ENCODE measurements at places on chromosomes 11 and 22. TPM values are rescaled to one million over a fixed set of nuclear protein-coding genes. Genes with fewer than 3 reads are reported as not detected.

The RAB38 gene
- total RNA-seq: 0.13 TPM

The SCGB1A1 gene
- total RNA-seq: not detected

The HIC2 gene
- 13.7 TPM for total RNA-seq

DNA sequence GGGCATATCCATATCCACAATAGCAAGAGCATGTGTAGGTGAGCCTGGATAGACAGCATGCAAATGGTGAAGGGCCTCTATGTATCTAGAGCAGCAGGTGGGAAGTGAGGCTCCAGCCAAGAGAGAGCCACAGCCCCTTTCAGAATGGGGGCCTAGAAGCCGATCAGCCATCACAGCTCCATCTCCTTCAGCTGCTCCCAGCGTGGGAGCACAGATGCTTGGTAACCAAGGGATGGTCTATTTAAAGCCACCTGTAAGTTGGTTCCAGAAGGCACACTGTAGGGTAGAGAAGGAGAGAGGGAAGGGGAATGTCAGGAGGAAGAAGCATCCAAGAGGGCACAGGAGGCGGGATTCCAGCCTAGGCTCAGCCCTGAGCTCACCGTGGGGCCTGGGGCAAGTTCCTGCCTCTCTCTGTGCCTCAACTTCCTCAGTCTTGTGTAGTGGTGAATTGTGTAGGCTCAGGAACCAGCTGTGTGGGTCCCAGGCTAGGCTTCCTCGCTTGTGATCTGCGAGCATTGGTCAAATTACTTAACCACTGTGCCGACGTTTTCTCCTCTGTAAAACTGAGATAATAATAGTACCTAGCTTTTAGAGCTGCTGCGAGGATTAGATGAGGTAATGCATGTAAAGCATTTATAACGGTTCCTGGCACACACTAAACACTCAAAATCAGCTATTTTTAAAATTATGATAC is 122.9 kb upstream of the NAV2 start:
- no peak for DNase-seq

DNA sequence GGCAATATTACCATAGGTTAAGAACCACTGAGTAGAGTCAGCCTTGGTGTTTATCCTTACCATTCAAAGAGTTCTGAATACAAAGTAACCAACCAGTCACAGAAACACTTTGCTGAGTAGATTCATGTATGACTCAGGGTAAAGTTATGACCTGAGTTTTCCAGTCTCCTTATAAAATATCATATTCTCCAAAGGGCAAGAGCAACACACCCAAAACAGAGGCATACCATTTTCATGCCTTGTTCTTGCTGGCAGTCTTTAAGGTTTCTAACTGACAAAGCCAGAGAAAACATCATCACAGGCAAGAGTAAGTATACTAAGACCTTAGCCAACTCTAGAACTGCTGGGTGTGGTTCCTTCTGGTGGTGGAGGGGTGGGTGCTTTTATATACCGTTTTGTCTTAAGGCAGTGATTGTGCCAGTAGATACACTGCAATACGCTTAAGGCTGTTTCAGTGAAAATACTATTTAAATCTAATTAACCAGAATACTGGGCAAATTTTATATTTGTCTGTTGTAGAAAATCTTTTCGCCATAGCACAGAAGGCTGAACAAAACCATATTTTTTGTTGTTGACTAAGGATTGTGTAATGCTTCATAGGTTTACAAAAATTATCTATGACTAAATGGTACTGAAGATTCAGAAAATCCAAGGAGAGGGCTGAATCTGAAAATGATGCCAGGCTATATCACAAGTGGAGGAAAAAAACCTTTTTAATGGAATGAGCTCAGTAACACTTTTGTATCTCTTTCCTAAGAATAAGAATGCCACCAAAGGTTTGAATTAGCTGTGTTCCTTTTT is 3.0 kb downstream of the ATL3 start:
- DNase-seq: no peak

DNA sequence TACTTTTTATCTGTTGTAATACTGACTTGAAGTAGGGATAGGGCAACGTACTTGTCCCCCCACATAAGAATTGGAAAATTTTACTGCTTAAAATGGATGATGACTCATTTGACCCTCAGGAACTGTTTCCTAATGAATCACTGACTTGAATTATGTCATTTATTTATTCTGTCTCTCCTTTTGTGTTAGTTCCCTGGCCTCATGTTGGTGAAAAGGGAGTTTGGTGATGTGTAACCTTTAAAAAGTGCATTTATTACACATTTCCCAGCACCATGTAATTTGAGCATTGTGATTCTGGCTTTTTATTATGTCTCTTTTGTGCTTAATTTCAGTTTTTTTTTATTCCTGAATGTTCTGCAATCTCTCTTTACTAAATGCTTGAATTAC is 20.3 kb upstream of the PGM2L1 start:
- DNase-seq: peak; percentile 6

- peak; percentile 76 for DNase-seq
Measured at GRCh38 chr11:86193297-86194095, 51.1 kb upstream of the EED start.

- no peak for DNase-seq
Measured at GRCh38 chr22:35258191-35258988, 1.1 kb downstream of the HMGXB4 start.

- no peak for DNase-seq
Measured at GRCh38 chr11:111205632-111206385, 39.7 kb upstream of the POU2AF2 start.

DNA sequence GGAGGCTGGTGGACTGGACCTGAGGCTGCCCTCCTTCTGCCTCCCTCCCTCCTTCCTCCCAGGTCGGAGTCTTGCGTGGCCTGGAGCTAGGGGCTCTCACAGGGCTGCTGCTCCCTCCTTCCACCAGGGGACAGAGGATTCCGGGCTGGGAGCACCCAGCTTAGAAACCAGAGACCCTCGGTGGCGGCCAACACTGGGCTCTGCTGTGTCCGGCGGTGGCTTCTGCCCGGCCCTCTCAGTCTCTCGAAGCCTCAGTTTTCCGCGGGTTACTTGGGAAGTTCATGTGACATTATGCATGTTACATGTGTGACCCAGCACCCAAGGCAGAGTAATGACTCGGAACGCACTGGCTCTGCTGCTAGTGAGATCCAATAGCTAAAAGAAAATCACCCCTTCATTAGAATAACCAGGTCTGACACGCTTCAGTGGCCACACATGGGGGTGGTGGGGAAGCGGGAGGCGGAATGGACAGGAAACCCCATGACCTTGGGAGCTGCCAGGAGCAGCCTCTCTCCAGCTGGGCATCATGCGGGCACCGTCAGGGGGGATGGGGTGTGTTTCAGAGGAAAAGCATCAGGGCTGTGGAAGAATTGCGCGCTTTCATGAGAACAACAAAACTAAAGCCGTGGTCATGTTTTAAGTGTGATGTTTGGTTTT is 5.9 kb upstream of the MRGPRG start:
- DNase-seq: no peak

Measured in HepG2 (cell line).